Stimulated activated CD4-positive, alpha-beta T cell treated with anti-CD3 and anti-CD28 coated beads, Interleukin-2, amount 100 ng/mL, for 24 hours (primary cell): ENCODE measurements at places on chromosomes 3 and 15.

DNA sequence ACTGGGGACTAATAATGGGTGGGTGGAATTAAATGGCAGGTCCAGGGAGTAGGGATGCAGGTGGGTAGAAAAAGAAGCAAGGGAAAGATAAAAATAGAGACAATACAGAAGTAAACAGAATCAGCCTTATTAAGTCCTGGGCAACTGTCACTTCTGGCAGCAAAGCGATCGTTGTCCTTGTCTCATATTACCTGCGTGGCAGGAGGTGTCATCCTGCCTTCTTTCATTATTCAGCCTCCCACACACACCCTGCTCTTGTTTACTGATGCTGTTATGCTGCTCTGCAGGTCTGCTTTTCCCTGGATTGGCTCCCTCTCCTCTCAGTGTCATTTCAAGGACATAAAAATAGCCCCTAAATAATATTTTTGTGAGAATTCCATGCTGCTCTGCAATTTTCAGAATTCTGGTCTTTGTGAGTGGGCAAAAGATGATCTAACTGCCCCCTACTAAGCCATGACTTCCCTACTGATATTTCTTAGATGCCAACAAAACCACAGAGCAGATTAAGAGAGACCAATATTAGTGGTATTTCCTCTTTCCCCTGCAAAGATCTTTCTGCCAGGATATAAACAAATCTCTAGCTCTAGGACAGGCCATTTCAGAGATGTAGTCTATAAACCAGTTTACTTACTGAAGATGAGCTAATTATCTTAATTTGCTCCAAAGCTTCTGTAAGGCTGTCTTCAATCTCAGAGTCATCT lies 8.5 kb downstream of the VEPH1 start:
- no peak for DNase-seq

GRCh38 chr3:142863010-142863817 lies 25.7 kb downstream of the PCOLCE2 start:
- no peak for DNase-seq

GRCh38 chr15:42584031-42584765 lies 8.8 kb downstream of the STARD9 start:
- no peak for DNase-seq

DNA sequence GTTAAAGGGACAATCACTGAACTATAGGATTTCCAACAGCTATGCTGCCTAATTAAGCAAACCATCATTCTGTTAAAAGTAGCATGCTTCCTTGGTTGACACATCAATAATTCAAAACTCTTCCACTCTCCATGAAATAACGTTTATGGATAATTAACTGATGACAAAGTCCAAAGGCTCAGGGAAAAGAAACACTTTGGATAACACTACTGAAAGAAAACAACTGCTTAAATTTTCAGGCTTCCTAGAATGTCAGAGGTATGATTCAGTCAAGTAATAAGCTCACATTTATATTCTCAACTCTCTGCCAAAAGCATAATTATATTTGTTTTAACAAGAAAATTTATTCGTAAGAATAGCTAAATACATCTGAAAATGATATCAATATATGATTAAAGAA lies 49.6 kb downstream of the WDR72 start:
- DNase-seq, result no peak

- DNase-seq, result no peak
These were observed 8.2 kb downstream of the RCN2 start for GRCh38 chr15:76939715-76940114.

DNA sequence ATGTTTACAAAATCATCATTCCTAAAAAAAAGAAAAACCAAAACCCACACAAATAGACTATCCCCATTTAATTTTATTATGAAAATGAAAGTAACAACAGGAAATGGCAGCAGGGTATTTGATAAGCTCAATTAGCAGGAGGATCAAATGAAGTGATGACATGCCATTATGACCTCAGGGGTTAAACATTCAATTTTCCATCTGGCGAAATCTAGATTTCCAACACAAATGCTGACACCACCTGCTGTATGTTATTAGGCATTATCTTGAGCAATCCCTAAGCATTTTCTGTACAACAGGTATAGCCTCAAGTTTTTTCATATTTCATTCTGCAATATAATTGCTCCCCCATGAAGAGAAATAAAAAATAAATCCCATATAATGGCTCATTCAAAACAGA lies 57.1 kb downstream of the SHQ1 start:
- DNase-seq, result no peak

DNA sequence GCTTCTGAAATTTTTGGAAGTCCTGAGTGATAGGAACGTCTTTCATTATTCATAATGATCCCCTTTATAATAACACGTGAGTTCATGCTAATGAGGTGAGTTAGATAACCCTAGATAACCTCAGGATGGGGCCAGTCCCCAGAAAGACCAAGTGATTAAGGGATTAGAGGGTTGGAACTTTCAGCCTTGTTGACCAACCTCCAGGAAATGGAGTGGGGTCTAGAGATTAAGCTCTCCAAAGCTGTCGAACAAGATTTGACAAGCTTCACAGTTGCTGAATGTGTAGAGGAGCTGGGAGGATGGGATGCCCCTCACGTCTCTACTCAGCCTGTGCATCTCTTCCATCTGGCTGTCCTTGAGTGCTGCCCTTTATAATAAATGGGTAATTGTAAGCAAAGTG lies 107.1 kb downstream of the ZMAT3 start:
- DNase-seq, result no peak
